ENCODE measurements at places on chromosomes 6 and 20.

GRCh38 chr20:23101696-23102406, 15.7 kb upstream of the CD93 start:
- DNase-seq = no peak

DNA sequence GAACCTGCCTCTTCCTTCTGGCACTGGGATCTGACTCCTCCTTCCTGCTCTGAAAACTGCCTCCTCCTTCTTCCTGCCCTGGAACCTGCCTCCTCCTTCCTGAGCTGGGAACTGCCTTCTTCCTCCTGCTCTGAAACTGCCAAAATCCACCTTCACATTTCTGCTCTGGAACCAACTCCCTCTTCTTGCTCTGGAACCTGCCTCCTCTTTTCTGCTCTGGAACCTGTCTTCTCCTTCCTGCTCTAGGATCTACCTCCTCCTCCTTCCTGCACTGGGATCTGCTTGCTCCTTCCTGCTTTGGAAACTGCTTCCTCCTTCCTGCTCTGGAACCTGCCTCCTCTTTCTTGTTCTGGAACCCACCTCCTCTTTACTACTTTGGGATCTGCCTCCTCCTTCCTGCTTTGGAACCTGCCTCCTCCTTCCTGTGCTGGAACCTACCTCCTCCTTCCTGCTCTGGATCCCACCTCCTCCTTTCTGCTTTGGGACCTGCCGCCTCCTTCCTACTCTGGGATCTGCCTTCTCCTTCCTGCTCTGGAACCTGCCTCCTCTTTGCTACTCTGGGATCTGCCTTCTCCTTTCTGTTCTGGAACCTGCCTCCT, 315.5 kb downstream of the PRL start:
- DNase-seq = no peak

DNA sequence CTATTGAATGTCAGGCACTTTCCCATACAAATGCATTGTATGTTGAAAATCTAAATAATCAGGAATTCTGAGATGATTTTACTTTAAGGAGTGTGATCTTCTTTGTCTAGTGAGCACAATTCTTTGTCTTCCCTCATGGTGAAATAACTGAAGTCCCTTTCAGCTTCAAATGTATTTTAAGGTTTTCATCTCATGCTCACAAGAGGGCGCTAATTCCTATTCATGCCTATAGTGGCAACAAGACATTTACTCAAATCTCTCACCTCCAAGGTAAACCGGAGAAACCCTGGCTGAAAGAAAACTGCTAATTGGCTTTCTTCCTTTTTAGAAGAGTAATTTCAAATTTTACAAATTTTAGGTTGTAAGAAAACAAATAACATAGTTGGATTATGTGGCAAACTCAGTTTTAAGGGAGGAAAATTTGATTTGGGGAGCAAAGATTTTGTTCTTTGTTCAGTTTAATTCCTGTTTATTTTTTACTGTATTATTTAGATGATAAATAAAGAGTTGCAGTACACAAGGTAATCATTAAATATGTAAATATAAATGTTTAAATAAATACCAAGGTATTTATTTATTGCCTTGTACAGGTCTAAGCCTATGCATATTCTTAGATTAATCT, 69.1 kb downstream of the SLC35F1 start:
- peak; percentile 16 for DNase-seq

- DNase-seq = peak; percentile 83
Measured at GRCh38 chr6:6803180-6803977, 214.9 kb downstream of the LY86 start.

DNA sequence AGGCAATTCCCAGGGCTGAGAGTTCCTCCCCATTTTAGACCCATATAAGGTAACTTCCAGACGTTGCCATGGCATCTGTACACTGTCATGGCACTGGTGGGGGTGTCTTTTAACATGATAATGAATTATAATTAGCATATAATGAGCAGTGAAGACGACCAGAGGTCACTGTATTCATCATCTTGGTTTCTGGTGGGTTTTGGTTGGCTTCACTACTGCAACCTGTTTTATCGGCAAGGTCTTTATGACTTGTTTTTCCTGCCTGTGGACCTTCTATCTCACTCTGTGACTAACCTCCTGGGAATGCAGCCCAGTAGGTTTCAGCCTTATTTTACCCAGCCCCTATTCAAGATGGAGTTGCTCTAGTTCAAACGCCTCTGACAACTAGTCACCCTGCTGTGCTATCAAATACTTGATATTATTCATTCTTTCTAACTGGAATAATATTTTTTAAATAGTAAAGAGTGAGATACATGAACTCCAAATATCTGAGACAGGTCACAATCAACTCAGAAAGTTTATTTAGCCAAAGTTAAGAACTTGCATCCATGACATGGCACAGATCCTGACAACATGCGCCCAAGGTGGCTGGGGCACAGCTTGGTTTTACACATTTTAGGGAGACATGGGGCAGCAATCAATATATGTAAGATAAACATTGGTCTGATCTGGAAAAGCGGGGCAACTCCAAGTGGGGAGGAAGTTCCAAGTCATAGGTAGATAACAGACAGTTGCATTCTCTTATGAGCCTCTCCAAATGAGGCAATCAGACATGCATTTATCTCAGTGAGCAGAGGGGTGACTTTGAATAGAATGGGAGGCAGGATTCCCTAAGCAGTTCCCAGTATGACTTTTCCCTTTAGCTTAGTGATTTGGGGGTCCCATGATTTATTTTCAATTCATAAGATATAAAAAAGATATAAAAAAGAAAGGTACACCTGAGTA, 1.2 kb upstream of the UFL1 start:
- DNase-seq = peak; percentile 80

DNA sequence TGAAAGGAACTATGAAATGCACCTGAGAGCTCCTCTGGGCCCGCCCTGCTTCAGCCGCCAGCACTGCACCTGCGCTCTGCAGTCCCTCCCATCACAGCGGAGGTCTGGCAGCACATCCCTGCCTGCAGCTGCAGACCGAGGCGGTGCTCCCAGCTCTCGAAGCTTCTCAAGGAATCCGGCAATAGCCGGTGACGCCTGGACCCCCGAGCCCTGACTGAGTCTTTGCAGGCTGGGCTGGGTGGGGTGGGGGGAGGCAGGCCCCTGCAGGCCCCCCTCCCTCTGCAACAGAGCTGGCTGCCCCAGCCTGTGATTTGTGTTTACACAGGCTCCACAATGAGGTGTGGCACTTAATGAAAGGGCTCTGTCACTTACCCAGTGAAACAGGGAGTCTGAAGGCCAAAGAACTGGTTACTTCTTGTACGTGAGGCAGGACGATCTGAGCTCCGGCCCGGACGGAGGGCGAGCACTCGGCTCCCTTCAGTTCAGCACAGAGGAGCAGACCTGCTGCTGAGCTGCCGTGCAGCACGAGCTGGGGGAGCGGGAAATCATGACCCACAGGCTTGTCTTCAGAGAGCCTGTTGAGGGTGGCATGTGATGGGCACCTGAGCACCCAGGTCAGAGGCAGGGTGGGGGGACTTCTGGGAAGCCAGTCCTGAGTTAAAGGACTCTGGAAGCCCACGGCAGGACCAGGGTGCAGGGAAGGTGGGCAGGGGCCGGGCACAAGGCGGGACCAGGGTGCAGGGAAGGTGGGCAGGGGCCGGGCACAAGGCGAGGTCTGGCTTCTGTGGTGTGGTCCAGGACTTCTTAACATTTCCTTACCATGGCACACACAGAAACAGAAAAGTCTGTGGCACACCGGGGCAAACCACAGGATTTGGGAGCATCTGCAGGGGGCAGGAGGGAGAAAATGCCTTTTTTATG, 192.3 kb upstream of the THBS2 start:
- DNase-seq = peak; percentile 41

DNA sequence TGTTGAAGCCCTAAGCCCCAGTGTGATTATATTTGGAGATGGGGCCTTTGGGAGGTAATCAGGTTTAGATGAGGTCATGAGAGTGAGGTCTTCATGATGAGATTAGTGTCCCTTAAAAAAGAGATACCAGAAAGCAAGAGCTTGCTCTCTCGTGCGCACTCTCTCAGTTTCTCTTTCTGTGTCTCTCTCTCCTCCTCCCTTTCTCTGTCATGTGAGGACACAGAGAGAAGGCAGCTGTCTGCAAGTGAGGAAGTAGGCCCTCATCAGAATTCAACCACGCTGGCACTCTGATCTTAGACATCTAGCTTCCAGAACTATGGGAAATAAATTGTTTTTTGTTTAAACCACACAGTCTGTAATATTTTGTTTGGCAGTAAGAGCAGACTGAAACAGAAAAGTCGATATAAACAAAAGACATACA, 180.5 kb downstream of the IBTK start:
- no peak for DNase-seq

DNA sequence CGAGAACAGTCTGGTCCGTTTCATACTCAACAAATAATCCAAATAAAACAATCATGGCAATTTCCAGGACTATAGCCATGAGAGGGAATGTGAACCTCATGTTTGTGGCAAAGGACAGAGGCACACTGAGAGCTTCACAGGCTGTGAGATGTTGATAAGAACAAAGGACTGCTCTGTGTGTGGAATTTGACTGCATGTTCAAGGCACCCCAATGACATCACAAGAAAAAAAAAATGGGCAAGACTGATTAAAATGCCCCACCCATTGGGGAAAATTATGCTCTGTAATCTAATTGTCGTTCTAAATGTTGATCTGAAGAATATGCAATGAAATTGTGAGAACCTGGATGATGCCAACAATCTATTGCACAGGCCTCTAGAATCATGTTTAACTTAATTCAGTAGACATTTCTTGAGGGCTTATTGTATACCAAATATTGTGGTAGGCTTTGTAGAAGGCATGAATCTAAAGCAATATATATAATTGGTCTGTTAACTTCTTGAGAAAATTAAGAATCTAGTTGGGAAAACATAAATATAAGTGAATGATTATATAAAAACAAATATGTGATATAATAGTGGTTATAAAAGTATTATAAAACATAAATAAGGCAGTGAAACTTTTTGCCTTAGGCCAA, at the start of gene RHAG:
Gene RHAG (minus strand): TSS at position 127 of the 637 bp plus-strand sequence. CDS start 27 bp downstream, at position 100.
- DNase-seq = no peak

DNA sequence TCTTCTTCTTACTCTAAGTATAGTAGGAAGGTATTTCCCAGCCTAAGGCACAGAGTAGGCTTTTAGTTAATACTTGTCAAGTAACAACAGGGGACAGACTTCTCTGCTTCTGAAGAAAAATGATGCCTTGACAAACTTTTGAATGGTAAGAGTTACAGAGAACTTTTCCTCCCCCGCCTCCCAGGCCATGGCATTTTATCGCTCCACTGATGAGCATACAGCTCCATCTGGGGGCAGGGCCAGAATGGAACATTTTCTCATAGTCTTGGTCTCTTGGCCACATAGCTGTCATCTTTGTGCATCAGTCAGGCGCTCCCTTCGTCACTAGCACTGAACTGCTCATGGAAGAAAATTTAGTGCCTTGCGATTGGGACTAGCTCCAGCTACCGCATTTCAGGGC, 1066.8 kb upstream of the CITED2 start:
- peak; percentile 16 for DNase-seq

- DNase-seq = no peak
Measured at GRCh38 chr6:152771061-152771687, 20.6 kb downstream of the VIP start.

DNA sequence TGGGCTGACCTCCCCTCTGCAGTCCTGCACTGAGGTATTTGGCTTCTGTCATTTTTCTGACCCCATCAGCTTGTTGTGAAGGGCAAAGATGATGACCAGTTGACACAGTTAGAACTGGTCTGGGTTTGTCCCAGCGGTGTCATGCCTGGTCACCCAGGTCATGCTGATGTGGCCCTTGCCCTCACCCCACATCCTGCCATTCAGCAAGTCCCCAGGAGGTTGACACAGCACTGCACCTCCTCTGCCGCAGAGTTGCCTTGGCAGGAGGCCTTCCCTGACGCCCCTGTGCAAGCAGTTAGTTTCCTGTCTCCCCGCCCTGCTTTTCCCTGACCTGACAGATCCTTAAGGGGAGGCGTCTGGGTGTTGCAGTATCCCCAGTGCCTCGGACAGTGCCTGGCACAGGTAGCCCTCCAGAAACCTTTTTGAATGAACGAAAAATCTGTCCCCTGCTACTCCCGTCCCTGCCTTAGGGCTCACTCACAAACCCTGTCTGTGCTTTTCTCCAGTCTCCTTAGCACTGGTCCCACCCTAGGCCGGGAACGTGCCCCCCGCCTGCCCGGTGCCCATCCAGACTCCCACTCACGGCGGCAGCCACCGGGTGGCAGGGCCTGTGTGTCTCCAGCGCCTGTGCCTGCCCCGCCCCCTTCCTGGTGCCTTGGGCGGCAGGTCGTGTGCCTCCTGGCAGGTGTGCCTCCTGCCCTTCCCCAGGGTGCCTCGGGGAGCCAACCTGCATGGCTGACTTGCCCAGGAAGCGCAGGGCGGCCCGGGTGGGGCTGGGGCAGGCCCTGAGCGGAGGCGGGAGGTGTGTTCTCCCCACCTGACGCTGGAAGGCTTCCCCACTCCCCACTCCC, 146.3 kb upstream of the RNF24 start:
- DNase-seq = peak; percentile 70

- no peak for DNase-seq
Measured at GRCh38 chr6:87197547-87197946, 42.2 kb downstream of the ZNF292 start.

- DNase-seq = no peak
Measured at GRCh38 chr6:48747040-48747439, 636.0 kb upstream of the PTCHD4 start.

DNA sequence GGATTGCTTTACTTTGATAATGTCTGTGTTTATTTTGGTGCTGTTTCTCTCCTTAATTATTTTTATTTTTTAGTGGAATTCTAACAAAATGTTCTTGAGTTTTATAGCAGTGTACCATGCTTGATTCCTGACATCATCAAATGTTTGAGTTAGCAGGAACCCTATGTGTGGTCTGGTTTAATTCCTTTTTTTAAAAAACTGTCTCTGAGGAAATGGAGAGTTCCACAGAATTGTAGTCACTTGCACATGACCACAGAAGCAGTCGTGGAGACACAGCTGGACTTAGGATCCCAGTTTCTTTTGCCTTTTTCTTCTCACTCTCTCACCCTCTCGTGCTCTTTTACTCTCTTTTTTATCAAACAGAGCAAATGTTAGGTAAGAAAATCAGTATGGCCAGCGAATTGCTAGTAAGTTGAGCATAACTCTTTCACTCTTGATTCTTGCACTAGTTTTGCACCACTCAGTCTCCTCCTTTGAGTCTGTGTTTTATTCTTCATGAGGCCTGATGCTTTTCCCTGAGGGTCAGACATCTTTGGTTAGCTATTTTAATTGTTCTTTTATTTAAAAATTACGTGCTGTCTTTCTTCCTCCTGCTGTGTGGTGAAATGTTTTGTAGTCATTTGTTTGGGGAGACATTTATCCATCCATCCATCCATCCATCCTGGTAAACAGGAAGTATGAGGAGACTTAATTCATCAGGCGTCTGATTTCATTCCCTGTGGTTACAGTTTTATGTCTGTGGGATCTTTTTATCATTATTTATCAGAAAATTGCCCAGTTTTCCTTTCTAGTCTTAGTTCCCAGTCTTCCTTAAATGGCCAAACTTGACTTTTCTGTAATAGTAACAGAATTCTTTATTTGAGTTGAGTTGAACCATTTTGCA, 83.0 kb downstream of the SCAF8 start:
- DNase-seq = no peak

- DNase-seq = no peak
Measured at GRCh38 chr6:35725081-35725708, 11.6 kb upstream of the ARMC12 start.

GRCh38 chr6:136323431-136324112, 33.9 kb upstream of the BCLAF1 start:
- no peak for DNase-seq

Data from Calu3 (cell line).